ENCODE measurements at places on chromosomes 1 and 21.

GRCh38 chr1:42979896-42980800 lies 21.5 kb upstream of the SLC2A1 start:
- DNase-seq: no peak

GRCh38 chr1:245211761-245212160 lies 57.0 kb downstream of the KIF26B start:
- DNase-seq: no peak

- DNase-seq: no peak
Measured at GRCh38 chr1:190098756-190099155, 378.9 kb downstream of the BRINP3 start.

- no peak for DNase-seq
Measured at GRCh38 chr1:204711947-204712701, 26.6 kb upstream of the LRRN2 start.

GRCh38 chr1:46466477-46467182 lies 23.0 kb upstream of the DMBX1 start:
- no peak for DNase-seq

DNA sequence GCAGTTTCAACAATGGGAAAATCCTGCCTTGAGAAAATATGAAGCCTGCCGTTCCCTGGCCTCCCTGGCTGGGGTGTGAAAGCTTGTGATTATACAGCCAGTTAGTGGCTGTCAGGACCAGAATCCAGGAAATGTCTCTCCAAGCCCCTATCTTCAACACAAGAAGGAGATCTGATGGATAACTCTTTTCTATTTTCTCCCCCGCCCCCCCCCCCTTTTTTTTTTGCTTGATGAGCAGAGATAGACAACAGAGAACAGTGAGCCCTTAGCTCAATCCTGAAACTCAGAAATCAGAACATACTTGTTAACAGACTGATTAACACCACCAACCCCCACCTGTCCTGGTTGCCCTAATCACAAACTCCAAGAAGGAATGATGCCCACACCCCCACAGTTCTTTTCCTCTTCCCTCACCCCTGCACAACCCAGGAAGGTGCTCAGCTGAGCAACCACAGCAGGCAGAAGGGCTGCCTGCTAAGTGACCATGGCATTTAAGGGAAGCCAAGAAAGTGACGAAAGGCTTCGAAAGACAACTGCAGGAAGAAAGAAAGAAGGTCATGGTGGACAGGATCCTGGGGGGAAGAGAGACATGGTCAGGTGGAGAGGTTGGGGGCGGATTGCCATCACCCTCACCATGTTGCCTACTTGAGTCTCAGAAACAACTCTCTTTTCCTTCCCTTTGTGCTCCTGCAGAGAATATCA lies 12.3 kb upstream of the DENND2D start:
- no peak for DNase-seq

- no peak for DNase-seq
Measured at GRCh38 chr1:231407547-231408396, 14.3 kb downstream of the EGLN1 start.

- no peak for DNase-seq
Measured at GRCh38 chr1:182617014-182617429, 12.8 kb upstream of the RGS16 start.

DNA sequence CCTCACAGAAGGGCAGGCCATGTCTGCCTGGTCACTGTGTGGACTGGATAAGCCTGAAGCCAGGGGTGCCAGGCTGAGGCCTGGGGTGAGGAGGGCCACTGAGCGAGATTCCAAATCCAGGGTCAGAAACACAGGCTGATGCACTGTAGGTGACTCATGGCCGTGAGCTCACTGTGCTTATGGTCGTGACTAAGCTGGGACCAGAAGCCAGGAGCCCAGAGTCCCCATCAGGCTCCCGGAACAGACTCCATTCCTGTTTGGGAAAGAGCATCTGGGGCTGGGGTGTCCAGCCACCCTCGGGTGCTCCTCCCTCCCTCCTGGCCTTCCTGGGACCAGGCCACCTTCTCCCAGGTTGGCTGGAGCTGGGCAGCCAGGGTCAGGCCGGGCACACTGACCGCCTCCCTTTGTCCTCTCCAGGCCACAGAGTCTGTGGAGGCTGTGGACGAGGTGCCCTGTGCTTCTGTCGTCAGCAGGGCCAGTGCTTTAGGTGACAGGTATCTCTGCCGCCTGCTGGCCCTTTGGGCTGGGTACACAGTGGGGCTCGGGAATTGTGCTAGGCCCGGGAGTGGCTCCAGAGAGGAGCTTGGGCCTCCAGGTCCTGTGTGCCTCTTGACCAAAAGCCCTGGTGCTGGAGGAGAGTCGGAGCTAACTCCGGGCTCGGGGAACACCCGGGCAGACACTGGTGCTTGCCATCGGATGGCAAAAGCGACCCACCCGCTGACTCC lies 36.7 kb downstream of the AJAP1 start:
- no peak for DNase-seq

GRCh38 chr1:97505289-97505688 lies 415.5 kb downstream of the DPYD start:
- DNase-seq: no peak

DNA sequence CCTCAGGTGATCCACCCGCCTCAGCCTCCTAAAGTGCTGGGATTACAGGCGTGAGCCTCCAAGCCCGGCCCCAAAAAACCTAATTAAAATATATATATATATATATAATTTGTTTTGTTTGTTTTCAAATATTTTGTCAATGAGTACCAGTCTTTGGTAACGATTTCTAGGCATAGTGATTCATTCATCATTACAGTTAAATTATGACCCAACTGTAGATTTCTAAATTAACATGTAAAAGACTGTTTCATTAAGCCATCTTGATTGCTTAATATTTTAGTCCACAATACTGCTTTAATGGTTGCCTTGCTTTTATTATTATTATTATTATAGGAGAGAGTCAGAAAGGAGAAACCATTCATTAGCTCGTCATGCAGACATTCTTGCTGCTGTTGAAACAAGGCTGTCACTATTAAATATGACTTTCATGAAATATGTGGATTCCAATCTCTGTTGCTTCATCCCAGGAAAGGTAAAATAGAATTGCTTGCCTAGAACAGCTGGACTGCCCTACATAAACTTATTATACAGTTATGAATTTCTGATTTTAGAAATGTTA lies 19.9 kb downstream of the FBXO28 start:
- no peak for DNase-seq

DNA sequence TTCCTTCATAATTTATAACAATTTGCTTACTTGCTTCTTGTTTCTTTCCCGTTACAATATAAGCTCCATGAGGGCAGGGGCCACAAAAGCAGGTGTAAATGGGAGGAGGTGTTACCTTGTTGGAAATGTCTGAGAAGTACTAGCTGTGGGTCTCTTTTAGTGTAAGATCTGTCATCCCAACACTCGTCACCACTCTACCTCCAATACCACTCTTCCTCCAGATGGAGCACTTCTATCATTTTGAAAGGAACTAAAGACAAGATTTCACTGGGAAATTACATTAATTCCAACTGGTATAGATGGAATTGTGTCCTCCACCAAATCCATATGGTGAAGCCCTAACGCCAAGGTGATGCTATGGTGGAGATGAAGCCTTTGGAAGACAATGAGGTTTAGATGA lies 53.0 kb upstream of the CPLANE2 start:
- no peak for DNase-seq

DNA sequence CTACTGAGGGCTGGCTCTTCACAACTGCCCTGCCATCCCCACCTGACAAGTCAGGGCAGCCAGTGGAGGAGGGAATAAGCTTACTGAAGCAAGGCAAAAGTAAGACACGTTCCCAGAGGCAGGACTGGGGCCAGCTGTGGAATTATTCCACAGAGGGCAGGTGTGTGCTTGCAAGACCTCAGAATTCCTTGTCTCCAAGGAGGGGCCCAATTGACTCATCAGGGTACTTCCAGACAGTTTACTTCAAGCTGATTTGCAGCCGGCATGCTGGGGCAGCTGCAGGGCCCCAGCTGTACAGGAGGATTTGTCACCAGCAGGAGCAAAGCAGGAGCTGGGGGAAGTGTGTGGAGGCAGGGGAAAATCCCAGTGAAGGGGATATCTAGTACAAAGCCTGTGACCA lies 167.5 kb upstream of the CAMK1G start:
- DNase-seq: no peak

DNA sequence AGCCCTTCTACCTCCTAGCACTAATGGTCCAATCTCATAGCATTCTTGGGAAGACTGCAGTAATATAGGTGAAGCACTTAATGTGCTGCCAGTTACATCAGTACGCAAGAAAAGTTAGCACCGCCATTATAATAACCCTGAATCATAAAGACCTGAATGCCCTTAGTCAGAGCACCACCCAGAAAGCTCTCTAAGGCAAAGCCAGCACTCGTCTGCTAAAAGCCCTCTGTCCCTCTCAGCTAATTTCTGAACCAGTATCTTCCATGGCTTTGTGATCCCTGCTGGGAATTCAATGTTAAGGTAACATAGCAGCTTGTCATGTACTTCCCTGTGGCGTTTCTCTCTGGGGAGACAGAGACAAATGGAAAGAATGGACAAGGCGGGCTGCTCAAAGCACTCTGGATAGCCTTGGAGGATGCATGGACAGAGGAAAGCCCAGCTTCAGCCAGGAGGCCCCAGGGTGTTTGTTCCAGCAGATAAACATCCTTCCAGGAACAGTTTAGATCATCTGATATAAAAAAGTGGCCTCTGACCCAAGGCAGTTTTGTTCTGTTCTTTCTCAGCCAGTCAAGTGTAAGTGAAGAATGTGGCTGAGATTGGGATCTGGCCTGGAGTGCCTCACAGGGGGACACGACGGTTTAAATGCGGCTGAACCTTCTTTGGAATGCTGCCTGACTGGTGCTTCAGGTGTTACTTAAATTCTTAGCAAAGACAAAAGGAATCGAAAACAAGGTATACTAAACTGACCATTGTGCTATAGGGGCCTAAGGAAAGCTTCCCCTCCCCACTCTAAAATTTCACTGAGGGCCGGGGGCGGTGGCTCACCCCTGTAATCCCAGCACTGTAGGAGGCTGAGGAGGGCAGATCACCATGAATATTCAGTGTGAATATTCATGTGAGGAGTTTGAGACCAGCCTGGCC lies 58.1 kb upstream of the VTCN1 start:
- no peak for DNase-seq

DNA sequence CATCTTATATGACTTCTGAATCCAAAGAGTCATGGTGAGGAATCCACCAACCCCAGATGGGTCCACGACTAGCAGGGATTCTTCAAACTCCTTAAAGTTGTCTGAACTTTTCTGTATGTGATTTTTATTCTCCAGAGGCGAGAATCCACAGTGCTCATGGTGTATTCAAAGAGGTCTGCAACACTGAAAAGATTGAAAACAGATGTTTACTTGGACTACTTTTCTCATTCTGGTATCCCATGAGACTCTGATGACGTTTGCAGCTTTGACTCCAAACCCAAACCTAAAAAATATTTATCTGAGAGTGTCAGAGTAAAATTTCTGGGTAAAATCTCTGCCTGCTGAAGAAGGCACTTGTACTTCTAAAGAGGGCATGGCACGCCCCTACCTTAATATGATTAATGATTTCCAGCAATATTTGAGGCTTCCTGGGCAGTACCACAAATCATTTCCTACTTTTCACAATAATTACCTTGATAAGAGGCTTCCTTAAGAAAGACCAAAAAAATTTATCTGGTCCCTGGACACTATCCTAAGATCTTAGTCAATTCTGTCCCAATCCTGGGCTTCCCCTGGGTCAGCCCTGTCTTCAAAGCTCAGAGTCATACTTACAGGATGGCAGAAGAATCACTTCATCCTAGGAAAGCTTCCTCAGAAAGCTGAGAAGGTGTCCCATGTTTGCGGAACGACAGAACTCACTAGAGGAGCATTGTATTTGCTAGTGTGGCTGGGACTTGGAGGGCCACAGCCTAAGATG lies 76.5 kb upstream of the MAP10 start:
- DNase-seq: no peak

DNA sequence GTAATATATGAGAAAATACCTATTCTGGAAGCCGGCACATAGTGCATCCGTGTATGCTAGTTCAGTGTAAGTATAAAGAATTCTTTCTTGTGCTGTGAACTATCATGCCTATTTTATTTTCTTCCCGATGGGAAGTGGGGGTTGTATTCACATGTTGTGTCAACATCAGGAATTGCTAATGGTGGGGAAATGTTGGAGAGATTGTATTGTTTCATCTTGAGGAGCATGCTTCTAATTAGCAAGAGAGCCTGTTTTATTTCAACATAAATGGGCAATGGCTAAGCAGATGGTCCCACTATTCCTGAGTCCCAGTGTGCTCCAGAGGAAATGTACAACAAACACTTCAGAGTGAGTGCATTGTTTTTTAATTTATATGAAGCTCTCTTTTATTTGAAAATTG lies 485.2 kb downstream of the PLPP3 start:
- DNase-seq: no peak

GRCh38 chr1:24364975-24365678 lies 46.0 kb downstream of the GRHL3 start:
- no peak for DNase-seq
